GM19239 (cell line): ENCODE measurements at places on chromosomes 6 and 20.

DNA sequence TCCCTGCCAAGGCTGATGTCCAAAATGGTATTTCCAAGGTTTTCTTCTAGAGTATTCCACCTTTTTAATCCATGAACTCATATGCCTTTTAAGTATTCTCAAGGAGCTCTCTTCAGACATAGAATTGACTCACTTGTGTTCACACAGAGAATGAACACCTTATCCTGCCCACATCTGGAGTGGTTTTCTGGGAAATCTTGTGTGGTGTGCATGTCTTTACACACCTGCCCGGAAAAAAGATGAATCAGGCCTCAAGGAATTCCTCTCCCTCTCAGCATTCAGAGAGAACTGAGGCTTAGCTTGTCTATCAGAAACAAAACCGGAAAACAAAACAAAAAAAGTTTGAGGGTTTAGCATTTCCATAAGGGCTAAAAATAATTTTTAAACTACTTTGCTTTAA, 148.8 kb downstream of the TFAP2A start:
- DNase-seq = no peak

- DNase-seq = no peak
Observed at GRCh38 chr6:145147981-145148749, 587.2 kb downstream of the EPM2A start.

GRCh38 chr6:135094403-135094821, 39.8 kb upstream of the HBS1L start:
- no peak for DNase-seq

- no peak for DNase-seq
Observed at GRCh38 chr20:9087531-9088217, 18.8 kb downstream of the PLCB4 start.

DNA sequence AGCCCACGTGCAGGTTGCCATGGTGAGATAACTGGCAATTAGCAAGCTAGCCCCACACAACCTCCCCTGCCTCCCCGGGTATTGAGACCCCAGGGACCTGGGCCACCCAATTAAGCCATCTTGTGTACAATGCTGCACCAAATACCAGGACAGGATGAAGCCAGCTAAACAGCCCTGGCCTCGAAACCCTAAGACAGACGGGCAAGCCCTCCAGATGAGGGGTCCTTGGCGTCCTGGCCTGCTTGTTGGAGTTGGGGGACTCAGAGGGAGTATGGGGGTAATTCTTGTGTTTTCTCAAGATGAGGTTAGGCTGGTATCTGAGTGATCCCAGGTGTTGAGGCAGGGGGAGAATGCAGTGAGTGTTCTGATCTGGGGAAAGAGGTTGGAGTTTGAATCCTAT, 8.8 kb upstream of the MAPRE1 start:
- no peak for DNase-seq

GRCh38 chr6:7282097-7282906, 30.7 kb downstream of the SSR1 start:
- no peak for DNase-seq

DNA sequence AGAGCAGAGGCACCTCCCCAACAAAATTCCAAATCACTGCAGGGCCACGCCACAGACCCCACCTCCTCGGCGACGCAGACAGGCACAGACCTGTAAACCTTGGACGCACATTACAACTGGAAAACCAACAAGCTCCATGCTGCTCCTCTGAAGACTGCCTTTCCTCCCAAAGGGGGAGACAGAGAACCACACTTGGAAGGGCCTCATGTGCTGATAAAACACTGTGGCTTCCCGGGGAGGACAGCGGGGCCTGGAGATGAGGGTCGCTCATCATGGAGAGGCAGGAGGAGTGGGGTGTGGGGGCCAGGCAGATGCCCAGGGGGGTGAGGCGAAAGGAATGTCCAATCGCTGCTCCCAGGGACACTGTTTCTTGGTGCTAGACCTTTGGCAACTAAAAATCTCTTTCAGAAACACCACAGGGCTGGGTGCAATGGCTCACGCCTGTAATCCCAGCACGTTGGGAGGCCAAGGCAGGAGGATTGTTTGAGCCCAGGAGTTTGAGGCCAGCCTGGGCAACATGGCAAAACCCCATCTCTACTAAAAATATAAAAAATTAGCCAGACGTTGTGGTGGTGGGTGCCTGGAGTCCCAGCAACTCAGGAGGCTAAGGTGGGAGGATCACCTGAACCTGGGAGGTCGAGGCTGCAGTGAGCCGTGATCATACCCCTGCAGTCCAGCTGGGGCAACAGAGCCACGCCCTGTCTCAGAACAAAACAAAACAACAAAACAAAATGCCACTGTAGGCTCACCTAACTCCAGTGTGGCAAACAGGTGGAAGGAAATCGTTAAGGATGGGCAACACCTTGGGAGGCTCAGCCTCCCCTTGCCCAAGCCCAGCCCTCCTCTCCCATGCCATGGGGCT, 53.8 kb downstream of the ABHD12 start:
- DNase-seq = no peak

- no peak for DNase-seq
Observed at GRCh38 chr6:139538366-139538765, 163.9 kb upstream of the CITED2 start.

- no peak for DNase-seq
Observed at GRCh38 chr6:13433709-13434121, 53.7 kb downstream of the GFOD1 start.

DNA sequence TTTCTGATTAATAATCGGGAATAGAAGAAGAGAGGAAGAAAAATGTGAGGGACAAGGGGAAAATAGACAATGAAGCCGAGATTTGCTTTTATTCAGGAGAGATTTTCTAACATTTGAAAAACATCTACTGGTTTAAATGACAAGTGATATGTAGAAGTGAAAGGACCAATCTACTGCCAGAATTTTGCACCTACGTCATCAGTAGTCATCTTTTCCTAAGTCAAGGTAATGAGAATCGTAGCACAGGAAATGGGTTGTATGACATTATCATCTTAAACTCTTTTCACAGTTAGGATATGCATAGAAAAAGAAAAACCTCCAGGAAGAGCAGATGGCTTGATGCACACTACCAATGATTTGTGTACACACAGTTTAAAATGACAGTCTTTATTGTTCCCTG, 45.3 kb upstream of the RAB32 start:
- no peak for DNase-seq

GRCh38 chr20:24732599-24732998, 216.5 kb upstream of the CST7 start:
- no peak for DNase-seq

DNA sequence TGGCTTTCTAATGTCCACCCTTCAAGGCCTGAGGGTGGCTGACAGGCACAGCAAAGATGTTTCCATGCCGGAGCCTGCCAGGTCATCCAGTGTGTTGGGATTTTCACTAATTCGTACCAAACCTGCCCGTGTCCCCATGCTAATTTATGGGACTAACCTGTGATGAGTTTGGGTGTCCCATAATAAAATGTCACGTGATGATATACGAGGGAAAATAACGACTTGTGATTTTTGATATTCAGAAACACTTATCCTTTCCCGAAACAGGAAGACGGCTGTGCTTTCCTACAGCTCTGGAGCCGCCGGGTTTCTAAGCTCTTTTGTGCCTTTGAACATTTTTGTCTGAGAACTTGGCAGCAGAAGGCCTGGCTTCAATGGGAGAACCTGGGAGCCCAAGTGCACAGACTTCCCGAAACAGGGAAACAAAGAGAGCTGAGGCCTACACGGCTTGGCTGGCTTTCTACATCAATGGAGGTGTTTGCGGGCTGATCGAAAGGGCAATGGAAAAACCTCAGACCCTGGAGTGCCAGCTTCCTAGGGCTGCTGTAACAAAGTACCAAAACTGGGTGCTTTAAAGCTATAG, 171.9 kb upstream of the JARID2 start:
- no peak for DNase-seq

DNA sequence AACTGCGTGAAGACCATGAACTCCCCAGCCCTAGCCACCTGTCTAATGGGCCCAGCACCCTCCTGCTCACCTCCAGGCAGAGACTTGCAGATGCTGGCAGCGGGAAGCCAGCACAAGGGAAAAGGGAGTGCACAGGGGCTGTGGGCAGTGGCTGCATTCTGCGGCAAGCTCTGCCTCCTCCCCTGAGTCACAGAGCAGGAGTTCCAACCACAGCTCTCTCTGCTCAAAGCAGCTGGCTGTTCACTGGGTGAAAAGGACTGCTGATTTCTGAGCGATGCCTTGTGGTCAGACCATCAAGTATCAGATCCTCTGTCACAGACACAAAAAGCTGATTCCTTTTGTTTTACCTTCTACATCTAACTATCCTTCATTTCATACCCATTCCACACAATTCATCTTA, 10.5 kb downstream of the NKX2-2 start:
- peak; percentile 60 for DNase-seq

- no peak for DNase-seq
Observed at GRCh38 chr6:114260810-114261209, 82.0 kb downstream of the HS3ST5 start.

GRCh38 chr6:157223511-157223910, 99.8 kb downstream of the TMEM242 start:
- no peak for DNase-seq

- DNase-seq = no peak
Observed at GRCh38 chr20:46085179-46085851, 4.4 kb downstream of the NCOA5 start.

- DNase-seq = no peak
Observed at GRCh38 chr20:41274152-41274551, 43.4 kb downstream of the ZHX3 start.

GRCh38 chr6:38935051-38935450, 113.5 kb upstream of the GLP1R start:
- DNase-seq = no peak

DNA sequence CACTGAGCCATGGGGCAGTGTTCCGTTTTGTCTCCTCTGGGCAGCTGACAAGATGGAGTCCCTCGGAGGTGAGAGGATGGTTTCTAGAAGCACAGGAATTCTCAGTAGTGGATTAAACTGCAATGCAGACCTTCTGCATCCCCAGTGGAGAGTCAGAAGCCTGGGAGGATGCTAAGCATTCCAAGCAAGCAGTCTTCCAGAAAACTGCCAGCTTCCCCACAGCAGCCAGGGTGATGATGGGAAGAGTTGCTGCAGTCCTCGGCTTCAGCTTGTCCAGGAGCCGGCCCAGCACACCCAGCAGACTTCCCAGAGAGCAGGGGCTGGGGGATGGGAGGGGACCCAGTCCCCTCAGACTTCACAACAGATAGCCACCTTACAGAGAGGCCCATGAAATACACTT, 163.6 kb downstream of the LY86 start:
- no peak for DNase-seq

GRCh38 chr6:44456070-44456965, 68.8 kb downstream of the CDC5L start:
- peak; percentile 54 for DNase-seq

DNA sequence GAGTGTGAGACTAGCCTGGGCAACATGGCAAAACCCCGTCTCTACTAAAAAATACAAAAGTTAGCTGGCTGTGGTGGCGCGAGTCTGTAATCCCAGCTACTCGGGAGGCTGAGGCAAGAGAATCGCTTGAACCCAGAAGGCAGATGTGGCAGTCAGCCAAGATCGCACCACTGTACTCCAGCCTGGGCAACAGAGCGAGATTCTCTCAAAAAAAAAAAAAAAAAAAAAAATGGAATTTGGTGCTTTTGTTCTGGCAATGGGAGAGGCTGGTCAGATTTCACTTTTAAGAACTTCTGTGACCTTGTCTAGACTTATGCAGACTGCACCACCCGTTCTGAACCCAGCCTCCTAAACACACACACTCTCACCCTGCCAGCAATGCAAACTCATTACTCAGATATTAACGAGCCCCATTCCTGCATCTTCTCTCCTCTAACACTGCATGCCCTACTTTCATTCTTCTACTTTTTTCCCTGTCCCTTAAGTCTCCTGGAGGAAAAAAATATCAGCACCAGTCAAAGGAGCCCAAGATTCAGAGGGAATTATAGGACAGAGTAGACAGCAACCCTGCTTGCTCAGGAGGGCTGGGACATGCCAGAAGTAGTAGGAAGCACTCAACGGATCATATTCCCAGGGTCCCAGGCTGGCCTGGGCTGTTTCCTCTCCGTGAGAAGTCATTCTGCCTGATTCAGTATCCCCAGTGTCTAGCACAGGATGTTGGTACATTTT, 4.4 kb downstream of the MOCS1 start:
- no peak for DNase-seq

- DNase-seq = no peak
Observed at GRCh38 chr6:162337412-162337811, 390.2 kb downstream of the PRKN start.

DNA sequence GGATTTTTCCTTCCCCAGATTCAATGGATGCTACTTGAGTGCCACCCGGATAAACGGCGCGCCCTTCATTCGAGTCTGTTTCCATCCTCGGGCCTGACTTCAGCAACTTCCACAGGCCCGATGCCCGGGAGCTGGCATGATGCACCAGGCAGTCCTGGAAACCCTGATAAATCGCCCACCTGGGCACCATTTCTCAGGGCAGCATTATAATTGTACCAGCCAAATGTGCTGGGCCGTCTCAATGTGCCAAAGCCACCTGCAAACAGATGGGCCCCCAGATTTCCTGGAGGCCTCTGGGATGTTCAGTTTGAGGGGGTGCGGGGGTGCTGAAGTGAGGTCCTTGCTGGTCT, 65.8 kb downstream of the NOL4L start:
- no peak for DNase-seq

DNA sequence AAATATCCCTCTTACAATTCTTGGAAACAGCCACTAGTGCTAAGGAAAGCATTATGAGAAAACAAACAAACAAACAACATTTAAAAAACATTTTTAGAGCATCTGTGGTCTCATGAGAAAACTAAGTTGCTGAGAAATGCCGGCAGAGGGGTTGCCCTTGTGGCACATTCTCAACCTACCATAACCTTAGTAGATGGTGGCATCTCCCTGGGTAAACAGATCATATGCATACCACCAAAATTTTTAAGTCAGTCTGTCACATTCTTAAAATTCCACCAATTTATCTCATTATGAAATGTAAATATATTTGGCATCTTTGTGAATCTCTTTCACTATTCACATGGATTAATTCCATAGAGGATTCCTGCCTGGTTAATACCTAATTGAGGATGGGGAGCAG, 575.7 kb upstream of the MARCKS start:
- no peak for DNase-seq

- DNase-seq = no peak
Observed at GRCh38 chr6:32184084-32184640, at the start of gene AGER. Gene AGER, minus strand, starts transcription at chr6:32184253. Its CDS starts 31 bp downstream, at chr6:32184222.

GRCh38 chr20:2059411-2059810, 42.2 kb upstream of the STK35 start:
- DNase-seq = no peak

DNA sequence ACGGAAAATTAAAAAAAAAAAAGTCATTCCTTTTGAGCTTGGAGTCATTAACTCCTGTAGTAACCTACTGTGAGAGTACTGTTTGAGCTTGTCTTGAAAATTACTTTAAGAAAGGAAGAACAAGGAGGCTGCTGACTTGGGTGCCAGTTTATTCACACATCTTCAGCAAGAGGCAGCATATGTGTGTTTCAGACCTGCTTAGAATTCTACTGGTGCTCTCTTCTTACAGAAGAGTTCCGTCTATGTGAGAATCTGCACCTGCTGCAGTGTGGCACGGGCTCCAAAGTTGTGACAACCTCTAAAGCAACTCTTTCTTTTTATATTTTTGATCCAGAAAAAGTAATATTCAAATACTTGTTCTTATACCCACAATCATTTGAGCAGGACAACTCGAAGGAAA, 117.4 kb upstream of the SOX4 start:
- DNase-seq = no peak
